ENCODE measurements at places on chromosomes 16 and 17. TPM values are rescaled to one million over a fixed set of nuclear protein-coding genes. Genes with fewer than 3 reads are reported as not detected.

GRCh38 chr16:59088431-59088830 is 354.3 kb upstream of the GOT2 start:
- DNase-seq = no peak

GRCh38 chr17:37220607-37220953 is 155.2 kb upstream of the C17orf78 start:
- no peak for DNase-seq

- DNase-seq = no peak
These were observed 100.1 kb downstream of the MARF1 start for GRCh38 chr16:15542734-15543347.

DNA sequence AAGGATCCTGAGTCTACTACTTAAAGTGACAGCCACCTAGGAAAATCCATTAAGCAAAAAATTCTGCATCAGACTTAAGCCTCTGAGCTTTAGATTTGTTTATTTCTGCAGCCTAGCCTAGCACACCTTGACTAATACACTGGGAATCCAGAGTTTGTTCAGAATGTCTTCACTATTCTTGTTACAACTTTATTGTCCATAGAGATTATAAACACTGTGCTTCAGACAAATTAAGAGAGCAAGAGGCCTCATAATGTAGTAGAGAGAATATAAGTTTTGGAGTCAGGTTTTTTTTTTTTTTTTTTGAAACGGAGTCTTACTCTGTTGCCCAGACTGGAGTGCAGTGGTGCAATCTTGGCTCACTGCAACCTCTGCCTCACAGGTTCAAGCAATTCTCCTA is 8.9 kb upstream of the THUMPD1 start:
- no peak for DNase-seq

DNA sequence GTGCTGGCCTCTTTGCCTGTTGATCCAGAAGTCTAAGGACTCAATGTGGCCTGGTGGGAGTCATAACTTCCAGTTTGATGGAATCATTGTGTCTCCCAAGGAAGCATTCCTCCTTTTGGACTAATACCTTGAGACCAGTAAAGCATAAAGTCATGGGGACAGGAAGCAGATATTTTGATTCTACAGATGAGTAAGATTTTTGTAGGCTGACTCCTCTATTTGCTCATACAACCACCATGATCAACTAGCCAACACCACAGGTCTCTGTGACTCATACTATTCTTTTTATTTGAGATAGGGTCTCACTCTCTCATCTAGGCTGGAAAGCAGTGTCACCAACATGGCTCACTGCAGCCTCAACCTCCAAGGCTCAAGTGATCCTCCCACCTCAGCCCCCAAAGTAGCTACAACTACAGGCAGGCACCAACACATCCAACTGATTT is 6.2 kb downstream of the MT2A start:
- DNase-seq = no peak

The SLC6A2 gene
- total RNA-seq = not detected

The CX3CL1 gene
- total RNA-seq = 3.0 TPM

The GP1BA gene
- total RNA-seq = not detected

DNA sequence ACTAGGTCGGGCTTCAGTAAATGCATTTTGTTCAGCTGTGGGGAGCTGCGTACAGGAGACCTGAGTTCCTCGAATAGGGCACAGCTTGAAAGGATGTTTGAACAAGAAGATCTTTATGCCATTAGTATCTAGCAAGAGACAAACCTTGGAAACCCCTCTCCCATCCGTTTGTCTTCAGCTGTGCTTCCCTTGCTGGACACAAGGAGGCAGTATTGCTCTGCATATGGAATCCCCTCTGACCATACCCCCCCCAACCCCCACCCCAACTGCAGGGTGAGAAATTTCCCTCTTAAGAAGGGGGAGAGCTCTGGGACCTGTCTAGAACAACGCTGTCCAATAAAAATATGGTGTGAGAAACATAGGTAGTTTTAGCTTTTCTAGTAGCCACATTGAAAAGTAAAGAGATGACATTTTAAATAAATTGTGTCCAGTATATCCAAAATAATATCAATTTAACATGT is 1.6 kb downstream of the MRM1 start:
- no peak for DNase-seq

DNA sequence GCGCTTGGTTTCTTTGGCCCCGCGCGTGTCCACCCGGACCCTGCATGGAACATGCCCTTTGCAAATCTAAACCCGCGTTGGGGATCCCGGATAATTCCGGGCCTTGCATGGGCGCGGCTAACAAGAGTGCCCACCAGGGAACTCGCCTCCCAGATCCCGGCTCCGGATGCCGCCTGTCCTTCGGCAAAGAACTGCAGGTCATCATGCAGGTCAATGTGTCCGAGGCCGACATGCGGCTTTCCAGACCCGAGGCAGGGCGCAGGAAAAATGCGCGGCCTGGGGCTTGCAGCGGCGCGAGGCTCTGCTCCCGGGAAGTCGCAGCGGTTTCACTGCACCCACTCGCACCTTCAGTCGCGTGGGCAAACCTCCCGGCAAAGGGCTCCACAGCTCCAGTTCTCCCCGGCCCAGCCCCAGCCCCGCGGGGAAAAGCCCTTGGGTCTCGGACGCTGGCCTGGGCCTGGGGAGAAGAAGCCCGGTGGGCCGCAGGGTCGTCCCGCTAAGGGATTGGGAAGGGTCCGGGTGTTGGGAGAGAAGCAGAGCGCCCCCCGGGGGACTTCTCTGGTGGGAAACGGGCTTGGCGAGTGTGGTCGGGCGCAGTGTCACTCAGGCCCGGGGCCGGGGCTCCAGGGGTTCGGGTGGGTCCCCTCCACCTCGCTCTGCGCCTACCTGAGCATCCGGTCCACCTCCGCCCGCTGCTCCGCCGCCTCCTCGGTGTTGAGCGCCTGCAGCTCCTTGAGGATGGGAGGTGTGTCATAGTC is 805 bp downstream of the HNF1B start:
- no peak for DNase-seq

GRCh38 chr16:89422905-89423630 is 67.3 kb downstream of the ANKRD11 start:
- DNase-seq = no peak

The SSTR5 gene
- not detected for total RNA-seq

- no peak for DNase-seq
These were observed 10.9 kb upstream of the GINS2 start for GRCh38 chr16:85699628-85700027.

The SHISA9 gene
- total RNA-seq = not detected

The SMIM5 gene
- 0.07 TPM for total RNA-seq

- DNase-seq = no peak
These were observed 65.9 kb upstream of the CDH13 start for GRCh38 chr16:82560805-82561325.

DNA sequence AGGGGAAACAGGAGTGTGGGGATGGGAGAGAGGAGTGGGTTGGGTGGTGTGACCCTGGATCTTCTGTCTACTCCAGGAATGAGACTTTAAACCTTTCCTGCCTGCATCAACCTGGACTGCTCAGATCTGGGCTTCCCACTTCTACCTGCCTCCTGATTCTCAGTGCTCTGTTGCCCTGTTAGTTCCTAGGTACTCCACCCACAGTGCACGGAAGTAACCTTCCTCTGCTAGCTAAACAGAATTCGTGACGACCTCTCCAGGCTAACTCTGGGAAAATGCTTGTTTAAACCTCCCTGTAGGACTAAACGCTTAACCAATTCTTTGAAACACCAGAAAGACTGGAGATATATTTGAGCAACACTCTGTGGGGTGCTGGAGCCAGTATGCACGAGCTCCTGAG is 83.4 kb upstream of the CLEC3A start:
- no peak for DNase-seq

DNA sequence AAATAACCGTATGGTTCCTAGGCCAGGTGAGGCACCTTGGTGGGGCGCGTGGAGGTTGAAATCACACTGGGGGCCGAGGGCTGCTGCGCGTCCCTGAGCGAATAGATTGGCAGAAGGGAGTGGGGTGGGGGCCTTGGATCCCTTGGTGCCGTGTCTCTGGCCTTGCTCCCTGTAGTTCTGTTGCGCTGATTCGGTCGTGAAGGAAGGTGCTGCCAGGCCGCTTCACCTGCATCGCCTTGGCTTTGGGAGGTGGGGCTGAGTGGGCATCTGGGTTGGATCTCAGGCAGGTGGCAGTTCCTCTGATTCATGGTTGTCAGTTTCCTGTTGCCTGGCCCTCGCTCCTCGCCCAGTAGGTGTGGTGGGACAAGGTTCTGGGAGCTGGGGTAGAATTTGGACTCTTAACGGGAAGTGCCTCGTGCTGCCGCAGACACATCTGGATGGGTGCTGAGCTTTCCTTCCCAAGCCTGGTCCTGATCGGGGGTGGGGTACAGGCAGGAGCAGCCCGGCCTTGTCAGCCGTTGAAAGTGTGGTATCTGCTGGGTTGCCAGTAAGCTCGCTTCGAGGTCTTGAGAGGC is 30.1 kb downstream of the PGS1 start:
- no peak for DNase-seq

The HSD17B2 gene
- 1.7 TPM for total RNA-seq

DNA sequence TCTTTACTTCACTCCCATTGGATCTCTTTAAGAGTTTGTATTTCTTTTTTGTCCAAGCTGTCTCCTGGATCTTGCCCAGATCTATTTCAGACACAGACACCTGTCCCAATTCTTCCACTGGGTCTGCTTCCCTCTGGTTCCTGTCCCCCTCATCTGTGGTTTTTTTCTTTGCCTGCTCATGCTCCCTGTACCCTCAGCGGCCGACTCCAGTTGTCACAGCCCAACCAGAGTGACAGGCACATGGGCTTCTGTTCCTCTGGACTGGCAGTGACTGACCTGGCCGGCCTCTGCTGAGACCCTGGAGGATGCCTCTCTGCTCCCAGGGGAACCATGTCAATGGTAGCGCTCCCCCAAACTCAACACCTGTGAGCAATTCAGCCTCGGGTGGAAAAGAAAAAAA is 142.6 kb downstream of the WSCD1 start:
- no peak for DNase-seq

- no peak for DNase-seq
These were observed 3.7 kb upstream of the RAB40C start for GRCh38 chr16:586047-586644.

The SLC16A6 gene
- 0.14 TPM for total RNA-seq

DNA sequence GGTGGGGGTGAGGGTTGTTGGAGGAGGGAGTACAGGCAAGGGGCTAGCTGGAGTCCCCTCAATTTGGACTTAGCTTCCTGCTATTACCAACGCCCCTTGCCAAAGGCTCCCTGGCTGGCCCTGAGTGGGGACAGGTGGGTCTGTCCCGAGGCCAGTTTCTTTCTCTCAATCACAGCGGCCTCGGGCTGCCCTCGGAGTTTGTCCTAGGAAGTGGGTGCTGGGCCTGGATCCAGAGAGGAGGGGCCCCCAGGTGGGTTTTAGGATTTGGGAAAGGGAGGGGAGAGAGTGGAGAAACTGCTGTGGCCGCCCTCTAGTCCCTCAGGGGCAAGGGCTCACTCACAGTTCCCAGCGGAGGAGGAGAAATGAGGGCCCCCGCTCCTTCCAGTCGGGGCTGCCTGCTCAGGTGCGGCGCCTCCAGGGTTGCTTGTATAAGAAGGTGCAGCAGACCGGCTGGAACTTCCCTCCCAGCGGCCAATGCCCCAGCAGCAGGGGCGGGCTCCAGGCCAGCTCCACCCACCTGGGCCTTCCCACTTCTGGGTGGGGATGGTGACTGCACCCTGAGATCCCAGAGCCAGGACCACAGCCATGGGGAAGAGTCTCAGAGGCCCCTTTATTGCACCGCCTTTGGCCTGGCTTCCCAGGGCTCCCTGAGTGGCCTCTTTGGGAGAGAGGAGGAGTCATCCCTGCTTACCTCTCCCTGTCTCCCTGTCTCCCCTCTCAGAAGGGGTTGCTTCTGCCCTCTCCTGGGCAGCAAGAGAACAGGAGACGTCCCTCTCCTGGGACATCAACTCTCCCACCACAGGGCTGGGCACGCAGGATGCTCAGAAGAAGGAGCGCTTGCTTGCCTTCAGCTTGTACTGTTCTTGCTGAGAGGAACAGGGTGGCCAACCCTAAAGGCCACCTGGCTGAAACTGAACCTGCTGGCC is 112.0 kb upstream of the SMURF2 start:
- no peak for DNase-seq

DNA sequence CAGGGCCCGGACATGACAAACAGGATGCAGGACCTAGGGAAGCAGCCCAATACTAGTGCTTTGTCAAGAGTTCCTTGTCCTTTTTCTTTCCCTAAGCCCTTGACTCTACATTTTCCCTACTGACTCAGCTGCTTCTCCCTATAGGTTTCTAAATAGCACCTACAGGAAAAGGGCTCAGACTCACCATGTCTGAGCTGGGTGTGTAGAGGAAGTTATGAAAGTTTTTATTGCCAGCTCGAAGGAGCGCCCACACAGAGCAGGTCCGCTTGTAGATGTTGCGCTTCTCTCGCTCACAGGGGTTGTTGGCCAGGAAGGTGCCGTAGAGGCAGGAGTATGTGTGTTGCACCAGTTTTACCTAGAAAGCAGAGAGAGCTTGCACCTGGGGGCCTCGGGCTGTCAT is 10.6 kb downstream of the MTMR4 start:
- DNase-seq = no peak

The PTGES3L gene
- not detected for total RNA-seq

The VAMP2 gene
- total RNA-seq = 4.0 TPM

The ACSF2 gene
- total RNA-seq = 10.0 TPM

The TXNL4B gene
- 4.0 TPM for total RNA-seq

- no peak for DNase-seq
These were observed 199.7 kb upstream of the ASIC2 start for GRCh38 chr17:33492731-33493265.

GRCh38 chr16:20660325-20660724 is 37.2 kb downstream of the ACSM1 start:
- no peak for DNase-seq

- no peak for DNase-seq
These were observed 43.8 kb downstream of the CYTH1 start for GRCh38 chr17:78738278-78738677.

The TTLL6 gene
- total RNA-seq = not detected

The CETP gene
- total RNA-seq = 0.33 TPM

The RPGRIP1L gene
- total RNA-seq = 10.8 TPM

GRCh38 chr17:81128774-81129173 is 36.5 kb upstream of the PVALEF start:
- DNase-seq = no peak

DNA sequence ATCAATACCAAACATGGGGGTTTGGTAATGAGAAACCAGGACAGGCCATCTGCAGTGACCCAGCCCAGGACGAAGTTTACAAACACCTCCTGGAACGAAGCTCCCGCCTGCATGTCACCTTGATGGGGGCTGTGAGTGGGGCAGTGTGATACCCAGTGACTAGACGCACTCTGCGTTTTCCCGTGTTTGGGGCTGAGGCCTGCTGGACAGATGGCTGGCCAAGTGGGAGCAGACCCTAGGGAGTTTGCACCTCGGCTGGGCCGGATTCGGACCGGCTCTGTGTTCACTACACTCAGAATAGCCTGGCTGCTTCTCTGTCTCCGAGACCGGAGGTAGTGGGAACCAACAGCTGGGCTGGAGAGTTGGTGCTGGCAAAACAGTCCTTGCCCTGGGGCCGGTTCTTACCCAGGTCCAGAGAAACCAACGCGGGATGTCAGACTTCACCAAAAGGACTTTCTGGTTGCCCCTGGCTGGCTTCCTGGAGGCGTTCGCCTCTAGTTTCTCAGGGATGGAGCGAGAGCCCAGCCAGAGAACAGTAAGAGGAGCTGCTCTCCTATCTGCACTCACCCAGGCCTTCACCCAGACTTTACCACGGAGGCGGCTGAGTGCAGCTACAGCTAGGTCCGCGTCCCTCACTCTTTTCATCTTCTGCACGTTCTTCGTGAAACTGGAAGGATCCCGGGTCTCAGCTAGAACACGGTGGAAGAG is 20.4 kb downstream of the CARHSP1 start:
- DNase-seq = no peak

GRCh38 chr16:23566724-23567123 is 9.2 kb downstream of the UBFD1 start:
- no peak for DNase-seq

- no peak for DNase-seq
These were observed 1.2 kb upstream of the SECTM1 start for GRCh38 chr17:82334622-82335394.

The RNF227 gene
- total RNA-seq = 1.2 TPM

All from pulmonary artery endothelial cell (primary cell).